ENCODE measurements at places on chromosomes 12 and 14.

DNA sequence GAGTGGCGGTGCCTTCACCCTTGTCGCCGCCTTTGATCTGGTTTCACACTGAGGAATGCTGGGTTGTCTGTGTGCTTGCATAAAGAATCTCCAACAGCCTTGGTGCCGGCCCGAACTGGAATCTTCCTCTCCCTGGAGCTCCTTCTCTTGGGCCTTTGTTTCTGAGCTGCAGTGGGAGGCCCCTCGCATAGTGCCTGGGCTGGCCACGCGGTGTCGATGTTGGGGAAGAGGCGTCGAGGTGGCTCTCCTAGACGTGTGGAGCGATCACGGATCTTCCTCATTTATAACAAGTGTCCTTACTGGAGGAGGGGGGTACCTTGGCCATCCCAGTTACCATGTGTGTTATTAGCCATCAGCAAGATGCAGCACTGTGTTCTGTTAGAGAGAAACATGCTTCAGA, 60.6 kb downstream of the ADGRD1 start:
- DNase-seq: no peak

- DNase-seq: no peak
Observed at GRCh38 chr12:27844366-27845090, 64.5 kb upstream of the MANSC4 start.

- no peak for DNase-seq
Observed at GRCh38 chr12:67562513-67563287, 85.8 kb upstream of the DYRK2 start.

DNA sequence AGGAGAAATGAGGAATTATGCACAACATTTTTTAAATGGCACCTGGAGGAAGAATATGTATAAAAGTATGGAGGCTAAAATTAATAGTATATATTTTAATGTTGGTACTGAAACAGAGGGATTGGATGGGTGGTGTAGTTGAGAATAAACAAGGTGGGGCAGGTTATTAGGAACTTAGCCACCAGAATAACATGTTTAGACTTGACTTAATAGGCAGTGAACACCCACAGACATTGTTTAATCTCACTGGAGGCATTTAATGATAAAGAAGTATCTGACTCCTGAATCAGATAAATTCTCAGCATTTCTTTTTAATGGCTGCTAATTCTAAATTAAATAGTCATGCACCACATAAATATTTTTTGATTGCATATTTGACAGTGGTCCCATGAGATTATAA, 139.7 kb downstream of the CNTN1 start:
- DNase-seq: no peak

DNA sequence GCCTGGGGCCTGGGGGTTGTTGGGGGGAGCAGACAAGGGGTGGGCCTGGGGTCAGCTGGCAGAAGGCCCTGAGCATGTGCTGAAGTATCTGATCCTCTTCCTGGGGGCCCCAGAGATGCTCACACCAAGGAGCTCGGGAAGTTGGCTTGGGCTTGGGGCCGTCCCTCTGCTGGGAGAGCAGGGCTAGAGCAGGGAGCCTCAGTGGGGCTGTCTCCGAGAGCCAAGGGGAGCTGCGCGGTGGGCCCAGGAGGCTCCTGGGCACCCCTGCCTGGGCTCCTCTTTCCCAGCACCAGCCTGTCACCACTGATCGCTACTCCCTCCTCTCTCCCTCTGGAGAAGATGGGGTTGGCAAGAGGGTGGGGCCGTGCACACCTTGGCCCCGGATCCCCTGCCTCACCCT, 28.3 kb downstream of the BEGAIN start:
- DNase-seq: no peak

GRCh38 chr14:30966415-30967363, 58.8 kb upstream of the AP4S1 start:
- DNase-seq: no peak

GRCh38 chr12:94585626-94586025, 64.7 kb downstream of the TMCC3 start:
- DNase-seq: no peak

DNA sequence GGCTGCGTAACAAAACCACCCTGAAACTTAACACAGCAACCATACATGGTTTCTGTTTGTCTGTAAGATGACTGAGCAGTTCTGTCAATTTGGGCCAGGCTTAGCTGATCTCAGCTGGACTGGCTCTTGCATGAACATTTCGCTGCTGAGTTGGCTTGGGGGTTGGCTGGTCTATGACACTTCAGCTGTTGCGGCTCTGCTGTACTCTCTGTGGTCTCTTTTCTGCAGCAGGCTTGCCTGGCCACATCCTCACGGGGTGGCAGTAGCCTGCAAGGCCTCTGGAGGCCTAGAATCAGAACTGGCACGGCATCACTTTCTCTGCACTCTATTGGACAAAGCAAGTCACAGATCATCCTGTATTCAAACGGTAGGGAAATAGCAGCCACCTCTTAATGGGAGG, 216.2 kb downstream of the BCL11B start:
- no peak for DNase-seq

- no peak for DNase-seq
Observed at GRCh38 chr12:90839346-90839745, 115.6 kb downstream of the CCER1 start.

DNA sequence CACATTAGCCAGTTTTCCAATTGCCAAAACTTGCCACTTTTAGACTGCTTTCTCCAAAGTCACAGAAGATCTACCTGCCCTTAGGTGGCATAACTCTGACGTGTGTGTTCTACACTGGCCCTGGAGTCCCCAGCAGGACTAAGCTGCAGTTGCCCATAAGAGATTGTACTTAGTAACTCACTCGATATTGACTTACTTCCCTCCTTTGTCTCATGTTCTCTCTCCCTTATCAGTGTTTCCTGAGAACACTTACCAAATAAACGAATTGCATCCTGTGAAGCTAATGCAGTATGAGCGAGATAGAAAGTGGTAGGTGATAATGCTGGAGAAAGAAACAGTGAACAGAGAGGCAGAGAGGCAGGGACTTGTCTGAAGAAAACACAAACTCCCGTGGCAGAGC, 117.2 kb downstream of the NUAK1 start:
- no peak for DNase-seq

GRCh38 chr14:70602254-70602653, 1.8 kb upstream of the MED6 start:
- DNase-seq: no peak

- no peak for DNase-seq
Observed at GRCh38 chr12:55171445-55171844, 45.2 kb downstream of the OR9K2 start.

DNA sequence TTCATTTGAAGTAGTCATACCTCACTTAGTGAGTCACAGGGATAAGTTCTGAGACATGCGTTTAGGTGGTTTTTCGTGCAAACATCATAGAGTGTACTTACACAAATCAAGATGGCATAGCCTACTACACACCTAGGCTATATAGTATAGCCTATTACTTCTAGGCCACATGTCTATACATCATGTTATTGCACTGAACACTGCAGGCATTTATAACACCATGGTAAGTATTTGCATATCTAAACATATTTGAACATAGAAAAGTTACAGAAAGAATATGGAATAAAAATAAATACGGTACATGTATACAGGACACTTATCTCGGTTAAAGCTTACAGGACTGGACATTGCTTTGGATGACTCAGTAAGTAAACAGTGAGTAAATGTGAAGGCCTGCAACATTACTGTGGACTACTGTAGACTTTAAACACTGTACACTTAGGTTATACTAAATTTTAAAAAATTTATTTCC, 670.6 kb downstream of the SLC16A7 start:
- no peak for DNase-seq

DNA sequence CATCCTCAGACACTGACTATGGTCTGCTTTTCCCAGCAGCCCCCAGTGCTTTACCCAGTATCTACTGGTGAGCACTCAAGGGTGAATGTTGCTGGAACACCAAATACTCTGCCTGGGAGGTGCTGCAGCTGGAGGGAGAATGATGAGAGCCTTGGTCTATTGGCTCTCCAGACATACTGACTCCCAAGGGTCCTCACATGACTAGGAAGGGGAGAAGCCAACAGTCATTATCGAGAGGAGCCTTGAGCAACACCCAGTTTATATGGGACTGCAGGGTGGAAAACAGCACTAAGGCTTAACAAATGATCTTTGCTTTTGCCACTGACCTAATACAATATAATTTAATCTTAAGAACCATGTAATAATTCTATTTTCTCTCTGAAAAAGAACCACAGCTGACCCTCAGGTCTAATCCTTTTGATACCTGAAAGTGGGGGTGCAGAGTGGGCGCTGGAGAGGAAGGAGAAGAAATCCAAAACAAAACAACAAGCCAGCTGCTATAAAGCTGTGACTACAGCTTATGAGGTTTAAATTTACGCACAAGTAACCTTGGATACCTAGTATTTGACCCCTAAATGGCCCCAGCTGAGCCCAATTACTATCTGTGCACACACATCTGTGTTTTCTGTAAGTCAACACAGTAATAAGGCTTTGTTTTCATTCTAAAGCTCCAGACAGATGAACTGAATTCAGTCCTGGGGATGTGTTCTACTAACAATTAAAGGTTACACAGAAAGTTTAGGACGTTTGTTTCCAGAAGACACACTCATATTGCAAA, 107.8 kb upstream of the GRIP1 start:
- DNase-seq: no peak

DNA sequence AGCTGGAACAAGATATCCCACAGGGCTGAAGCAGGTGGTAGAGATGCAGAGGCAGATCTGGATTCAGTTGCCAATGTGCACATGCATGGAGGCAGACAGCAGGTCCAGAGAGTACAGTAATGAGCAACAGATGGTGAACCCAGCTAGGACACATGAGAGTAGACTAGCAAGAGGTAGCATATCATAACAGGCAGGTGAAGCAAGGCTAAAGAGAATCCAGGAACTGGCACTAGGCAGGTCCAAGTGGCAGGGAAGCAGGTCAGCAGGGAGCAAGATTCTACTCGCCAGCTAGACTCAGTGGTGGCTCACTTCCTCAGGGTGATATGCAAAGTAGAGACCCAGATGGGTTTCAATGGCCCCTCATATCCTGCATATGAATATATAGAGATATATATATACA, 15.3 kb upstream of the MYF6 start:
- no peak for DNase-seq

- DNase-seq: no peak
Observed at GRCh38 chr12:47868041-47868440, 36.8 kb downstream of the VDR start.

GRCh38 chr14:76426161-76426696, 50.3 kb downstream of the ESRRB start:
- DNase-seq: no peak

DNA sequence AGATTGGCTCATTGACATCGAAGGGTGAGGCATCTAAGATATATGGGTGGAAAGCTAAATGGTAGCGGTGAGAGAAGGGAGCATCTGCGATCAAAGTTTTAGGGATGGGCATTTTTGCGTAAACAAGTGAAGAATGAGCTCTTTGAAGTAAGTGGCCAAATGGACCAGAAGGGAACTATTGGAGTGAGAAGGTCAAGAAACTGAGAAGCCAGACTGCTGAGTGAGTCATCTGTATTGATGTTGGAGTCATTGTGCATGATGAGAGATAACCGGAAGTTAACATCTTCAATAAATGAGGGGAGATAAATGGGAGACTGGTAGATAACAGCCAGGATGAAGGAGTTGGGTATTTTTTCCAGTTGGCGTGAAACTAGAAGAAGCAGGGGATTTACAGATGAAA, 271.9 kb upstream of the PDE3A start:
- no peak for DNase-seq
